ENCODE measurements at places on chromosomes 6 and 20. TPM values are rescaled to one million over a fixed set of nuclear protein-coding genes. Genes with fewer than 3 reads are reported as not detected.
A peak's percentile ranks its signal among the peaks of the same experiment; 100 is the strongest.

DNA sequence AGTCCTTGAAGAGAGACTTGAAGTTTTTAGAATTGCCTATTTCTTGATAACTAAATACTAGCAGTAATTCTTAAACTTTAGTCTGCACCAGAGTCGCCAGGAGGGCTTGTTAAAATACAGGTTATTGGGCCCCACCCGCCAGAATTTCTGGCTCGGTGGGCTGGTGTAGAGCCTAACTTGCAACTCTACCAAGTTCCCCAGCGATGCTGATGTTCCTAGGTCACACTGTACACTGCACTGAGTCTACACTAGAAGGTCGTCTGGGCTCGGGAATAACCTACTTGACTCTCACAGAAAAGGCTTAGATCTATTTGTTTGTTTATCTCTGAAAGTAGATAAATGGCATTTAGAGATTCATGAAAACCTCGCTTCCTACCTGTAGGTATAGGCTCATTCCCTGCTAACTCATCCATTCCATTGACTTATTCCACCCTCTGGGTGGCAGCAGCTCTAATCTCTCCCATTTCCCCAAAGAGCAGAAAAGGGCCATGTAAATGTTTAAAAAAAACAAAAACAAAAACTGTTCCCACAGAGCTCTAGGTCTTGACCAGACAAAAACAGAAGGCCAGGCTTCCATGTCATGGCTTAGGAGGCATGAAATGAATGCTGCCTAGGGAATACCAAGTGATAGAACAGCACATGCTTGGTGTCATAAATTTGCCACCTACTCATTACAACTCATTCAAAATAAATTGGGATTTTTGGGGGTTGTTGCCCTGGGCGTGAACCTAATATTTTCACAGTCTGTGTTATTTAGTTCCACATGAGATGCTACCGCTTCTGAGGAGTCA, 292.1 kb downstream of the ADGB start:
- DNase-seq: no peak

EBF4 gene
- 7.2 TPM for total RNA-seq

- no peak for DNase-seq
Observed at GRCh38 chr6:167797476-167798265, 29.0 kb upstream of the AFDN start.

BANF2 gene
- not detected for total RNA-seq

SCRT2 gene
- total RNA-seq: not detected

PHF10 gene
- total RNA-seq: 25.9 TPM

TMEM74B gene
- 0.72 TPM for total RNA-seq

DNA sequence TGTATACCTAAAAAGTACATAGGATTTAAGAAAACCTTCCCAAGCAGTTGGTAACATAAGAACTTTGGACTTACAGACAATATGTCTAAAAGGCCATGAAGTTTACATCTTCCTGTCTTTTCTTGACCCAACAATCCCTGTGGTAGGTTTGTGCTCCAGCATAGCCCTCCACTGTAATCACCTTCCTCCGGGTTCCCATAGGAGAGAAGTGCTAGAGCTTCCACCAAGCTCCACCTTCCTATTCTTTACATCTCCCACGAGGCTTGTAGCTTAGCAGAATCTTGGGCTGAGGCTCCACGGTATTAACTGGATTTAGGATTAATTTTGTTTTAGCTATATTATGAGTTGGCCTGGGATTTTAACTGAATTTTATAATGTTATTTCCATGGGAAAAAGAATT, 23.3 kb downstream of the ADGRG6 start:
- no peak for DNase-seq

EFCAB8 gene
- total RNA-seq: not detected

WFDC5 gene
- total RNA-seq: not detected

WFDC2 gene
- total RNA-seq: not detected

- no peak for DNase-seq
Observed at GRCh38 chr20:50646483-50646996, 44.8 kb downstream of the RIPOR3 start.

C20orf96 gene
- 3.8 TPM for total RNA-seq

GRCh38 chr6:100105138-100105537, 111.1 kb upstream of the MCHR2 start:
- DNase-seq: no peak

- no peak for DNase-seq
Observed at GRCh38 chr6:34658605-34659265, 37.8 kb downstream of the ILRUN start.

DNA sequence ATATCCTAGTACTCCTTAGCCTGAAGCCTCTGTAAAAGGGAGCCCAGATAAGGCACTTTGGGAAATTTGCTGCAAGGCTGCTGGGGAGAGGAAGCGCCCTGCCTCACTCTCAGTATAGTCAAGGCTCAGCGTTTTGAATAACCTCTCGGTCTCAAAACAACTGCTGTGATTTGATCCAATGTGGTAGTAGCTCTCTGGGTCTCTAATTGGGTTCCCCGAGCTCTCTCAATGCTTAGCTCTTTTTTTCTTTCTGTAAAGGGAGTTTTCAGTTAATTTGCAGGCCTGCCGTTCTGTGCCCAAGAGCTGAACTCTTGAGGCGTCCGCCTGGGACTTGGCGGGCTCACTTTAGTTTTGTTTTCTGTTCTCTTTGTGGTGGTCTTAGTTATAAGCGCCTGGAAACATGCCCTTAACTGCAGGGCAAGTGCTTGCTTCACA, 41.2 kb downstream of the ZHX3 start:
- no peak for DNase-seq

DNA sequence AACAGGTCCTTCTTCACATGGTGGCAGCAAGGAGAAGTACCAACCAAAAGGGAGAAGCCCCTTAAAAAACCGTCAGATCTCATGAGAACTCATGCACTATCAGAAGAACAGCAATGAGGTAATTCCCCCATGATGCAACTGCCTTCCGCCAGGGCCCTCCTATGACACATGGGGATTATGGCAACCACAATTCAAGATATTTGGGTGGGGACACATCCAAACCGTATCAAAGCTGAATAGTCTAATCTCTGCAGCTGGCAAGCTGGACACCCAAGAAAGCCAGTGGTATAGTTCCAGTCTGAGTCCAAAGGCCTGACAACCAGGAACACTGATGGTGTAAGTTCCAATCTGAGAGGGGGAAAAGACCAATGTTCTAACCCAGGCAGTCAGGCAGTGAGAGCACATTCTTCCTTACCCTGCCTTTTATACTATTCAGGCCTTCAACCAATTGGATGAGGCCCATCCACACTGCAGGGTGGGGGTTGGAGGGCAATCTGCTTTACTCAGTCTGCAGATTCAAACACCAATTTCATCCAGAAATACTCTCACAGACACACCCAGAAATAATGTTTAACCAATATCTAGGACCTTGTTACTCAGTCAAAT, 17.9 kb upstream of the CNKSR3 start:
- no peak for DNase-seq

DNA sequence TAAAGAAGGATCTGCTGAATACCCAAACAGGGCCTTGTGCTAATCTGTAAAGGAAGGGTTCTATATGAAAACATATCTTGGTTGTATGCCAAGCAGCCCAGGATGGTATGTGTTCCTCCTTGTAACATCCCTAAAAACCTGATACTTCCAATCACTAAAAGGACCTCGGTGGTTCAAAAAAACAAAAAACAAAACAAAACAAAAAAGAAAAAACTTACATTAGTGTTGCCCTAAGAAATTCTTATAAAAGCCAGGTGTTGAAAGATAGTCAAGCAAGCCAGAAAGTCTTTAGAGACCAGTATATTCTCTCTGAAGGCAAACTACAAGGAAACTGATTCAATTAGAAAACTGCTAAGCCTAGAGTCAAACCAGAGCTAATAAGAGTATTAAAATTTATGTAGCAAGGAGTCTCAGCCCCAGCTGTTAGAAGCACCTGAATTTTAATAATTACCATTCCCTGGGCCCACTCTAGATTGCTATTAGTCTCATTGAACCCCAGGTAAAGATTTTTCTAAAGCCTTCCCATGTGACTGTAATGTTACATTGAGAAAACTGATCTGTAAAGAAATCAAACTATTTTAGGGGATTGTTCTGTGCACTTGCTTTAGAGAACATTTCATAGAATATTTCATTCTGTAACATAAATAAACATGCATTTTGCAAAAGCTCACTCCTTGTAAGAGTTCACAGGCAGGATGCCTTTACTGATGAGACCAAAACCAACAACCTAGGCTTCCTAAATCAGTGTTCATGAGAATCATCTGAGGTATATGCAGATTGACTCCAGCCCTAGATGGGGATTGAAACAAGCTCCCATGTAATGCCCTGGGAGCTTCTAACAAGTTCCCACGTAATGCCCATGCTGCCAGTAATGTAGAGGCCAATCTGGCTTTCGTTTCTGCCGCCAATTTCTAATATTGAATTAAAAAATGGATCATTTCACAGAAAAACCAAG, 95.2 kb upstream of the BTN3A2 start:
- no peak for DNase-seq

NRSN1 gene
- not detected for total RNA-seq

GRCh38 chr6:23620911-23621401, 505.1 kb upstream of the NRSN1 start:
- no peak for DNase-seq

DNA sequence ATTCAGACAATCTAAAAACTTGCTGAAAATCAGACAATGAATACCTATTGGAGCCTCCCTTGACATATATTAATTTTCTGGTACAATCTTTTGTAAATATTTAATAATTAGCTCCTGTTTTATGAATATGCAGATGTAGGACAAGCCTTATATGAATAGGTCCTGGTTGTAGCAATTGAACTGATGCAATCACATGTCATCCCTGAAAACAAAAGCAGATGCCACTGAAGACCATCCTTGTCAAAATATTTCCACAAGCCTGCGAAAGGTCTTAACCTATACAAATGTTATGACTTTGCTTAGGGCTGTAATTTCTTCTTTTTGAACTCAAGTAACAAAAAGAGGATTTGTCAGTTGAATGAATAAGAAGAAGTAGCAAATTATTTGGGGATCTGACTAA, 722.1 kb downstream of the EYS start:
- no peak for DNase-seq

GNAS-AS1 gene
- total RNA-seq: 1.8 TPM

PRND gene
- total RNA-seq: 0.10 TPM

MICB gene
- 16.5 TPM for total RNA-seq

DNA sequence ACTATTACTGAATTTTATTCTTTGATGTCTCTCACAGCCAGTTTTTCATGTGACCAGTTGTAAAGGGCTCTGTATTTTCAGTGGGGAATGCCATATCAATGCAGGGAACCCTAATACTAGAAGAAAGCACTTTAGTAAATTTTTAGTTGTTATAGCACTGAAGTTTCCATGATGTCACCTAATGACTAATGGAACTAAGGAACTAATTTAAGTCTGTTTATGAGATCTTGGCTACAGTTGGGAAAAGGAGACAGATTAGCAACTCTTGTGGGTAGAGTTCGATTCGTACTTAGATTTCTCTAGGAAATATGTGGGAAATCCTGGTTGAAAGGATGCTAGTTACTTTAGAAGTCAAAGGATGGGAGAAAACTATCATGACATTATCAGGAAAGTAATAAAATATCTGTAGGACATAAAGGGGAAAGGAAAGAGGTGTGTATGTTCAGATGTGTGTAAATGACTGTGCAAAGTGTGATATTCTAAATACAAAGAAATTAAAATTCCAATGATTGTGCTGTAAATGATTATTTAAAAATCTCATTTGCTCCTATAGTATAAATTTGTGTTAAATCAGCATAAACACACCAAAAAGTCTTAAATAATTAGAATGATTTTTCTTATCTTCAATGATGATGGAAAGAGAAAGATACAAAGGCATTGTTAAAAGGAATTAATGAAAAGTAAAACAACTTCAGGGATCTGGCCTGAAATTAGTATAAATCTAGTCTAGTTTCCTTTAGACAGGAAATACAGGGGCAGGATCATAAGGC, 103.4 kb downstream of the LRRC1 start:
- DNase-seq: peak; percentile 8

DCBLD1 gene
- 29.6 TPM for total RNA-seq

GRCh38 chr20:62104791-62105345, 17.4 kb upstream of the LSM14B start:
- DNase-seq: no peak

DNA sequence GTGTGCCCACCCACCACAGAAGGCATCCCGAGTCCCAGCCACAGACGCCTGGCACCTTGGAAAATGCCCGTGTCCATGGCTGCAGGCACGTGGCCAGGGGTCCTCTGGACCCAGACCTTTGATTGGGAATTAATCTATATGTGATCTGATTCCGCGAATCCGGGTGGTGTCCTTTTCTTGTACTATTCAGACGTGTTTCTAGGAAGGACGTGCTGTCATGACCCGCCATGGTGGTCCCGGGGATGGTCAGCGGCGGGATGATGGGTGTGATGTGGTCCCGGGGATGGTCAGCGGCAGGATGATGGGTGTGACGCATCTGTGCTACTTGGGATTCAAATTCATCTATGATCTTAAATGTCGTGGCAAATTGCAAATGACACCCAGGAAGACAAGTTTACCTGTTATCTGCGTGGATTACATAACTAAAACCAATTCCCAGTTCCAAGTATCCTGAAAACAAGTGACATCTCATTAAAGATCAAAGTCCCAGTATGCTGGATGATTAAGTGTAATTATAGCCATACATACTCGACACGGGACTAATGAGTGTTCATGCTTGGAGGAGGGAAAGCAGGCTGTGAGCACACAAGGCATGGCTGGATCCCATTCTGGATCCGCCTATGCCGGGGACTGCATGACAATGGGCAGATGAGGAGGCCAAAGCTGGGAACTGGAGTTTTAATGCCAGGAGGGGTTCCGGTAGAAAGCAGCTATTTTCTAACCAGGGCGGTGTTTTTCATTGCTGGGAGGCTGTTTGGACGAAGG, 256.5 kb downstream of the TAF4 start:
- DNase-seq: no peak

DNA sequence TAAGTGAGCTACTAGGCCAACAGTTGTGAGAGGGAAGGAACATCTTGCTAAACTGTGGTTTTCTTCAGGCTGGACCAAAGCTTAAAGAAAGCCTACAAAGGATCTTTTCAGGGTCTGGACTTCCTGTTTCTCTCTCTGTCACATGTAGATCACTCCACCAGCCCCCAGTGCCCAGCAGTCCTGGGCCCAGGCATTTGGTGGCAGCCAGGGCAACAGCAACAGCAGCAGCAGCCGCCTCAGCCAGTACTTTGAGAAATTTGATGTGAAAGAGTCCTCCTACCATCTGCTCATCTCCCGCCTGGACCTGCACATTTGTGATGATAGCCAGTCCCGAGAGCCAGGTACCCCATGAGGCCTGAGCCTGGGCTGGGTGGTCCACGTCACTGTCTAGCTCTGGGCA, 44.1 kb downstream of the BLTP3A start:
- no peak for DNase-seq

RHAG gene
- total RNA-seq: not detected

GRCh38 chr6:4649728-4650127, 126.5 kb upstream of the CDYL start:
- DNase-seq: no peak
